CD4-positive, alpha-beta T cell treated with Interleukin-17A for 1 hour (primary cell): ENCODE measurements at places on chromosomes 6 and 20.

- DNase-seq = no peak
These were observed 253.7 kb upstream of the RUNX2 start for GRCh38 chr6:45074439-45074838.

DNA sequence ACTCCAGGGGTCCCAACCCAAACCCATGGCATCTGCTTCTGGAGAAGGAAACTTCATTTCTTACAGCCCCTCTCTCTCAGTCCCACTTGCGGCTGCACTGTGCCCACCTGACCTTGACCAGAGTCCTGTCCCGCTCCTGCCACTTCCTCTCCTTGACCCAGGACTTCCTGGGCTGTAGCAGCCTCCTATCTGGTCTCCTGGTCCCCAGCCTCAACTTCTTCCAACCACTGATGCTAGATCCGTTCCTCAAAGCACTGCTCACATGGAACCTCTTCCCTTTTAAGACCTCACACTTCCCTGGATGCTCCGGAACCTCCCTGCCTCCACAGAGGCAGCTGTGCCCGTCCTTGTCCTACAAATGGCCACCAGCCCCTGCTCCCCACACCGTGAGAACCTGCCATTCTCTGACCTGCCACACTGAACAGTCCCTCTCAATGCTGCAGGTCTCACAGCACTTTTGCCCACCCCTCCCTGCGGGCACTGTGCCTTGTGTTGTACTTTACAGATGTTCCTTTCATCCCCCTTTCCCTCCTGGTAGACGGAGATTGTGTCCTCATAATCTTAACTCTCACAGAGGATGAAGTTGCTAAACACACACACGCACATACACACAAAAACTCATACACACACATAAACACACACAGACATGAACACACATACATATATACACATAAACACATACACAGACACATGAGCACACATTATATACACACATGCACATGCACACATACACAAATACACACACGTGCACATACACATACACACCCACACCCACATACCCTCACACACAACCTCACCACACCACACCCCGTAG lies 59.6 kb upstream of the NXT1 start:
- DNase-seq = no peak

GRCh38 chr20:58702161-58702510 lies 9.5 kb downstream of the NPEPL1 start:
- no peak for DNase-seq

DNA sequence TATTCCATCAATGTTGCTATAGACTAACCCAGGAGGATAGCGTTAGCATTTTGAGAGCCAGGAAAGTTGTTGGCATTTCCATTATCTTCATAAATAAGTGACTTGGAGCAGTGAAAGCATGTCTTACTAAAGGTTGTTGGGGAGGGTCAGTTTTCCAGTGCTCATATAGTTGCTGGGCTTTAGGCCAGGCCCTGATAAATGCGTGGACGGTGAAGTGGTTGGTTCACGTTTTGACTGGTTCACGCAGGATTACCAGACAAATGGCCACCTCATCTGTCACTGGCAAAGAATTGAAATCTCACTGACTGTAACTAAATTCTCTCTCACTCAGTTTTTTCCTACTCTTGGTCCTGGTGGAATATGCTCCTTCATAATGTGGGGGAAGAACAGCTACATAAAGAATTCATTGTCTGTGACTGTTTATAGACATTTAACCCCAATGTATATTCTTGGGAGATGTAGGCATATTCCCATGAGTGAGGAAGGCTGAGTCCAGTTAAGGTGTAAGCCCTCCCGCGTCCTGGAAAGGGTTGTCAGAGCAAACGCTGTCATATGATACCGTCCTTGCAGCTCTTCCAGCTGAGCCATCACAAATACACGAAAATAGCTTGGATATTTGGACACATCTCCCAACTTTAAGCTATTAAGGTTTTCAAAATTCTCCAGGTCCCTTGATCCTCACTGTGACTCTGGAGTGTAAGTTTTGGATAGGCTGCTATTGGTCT lies 27.8 kb downstream of the LRRC1 start:
- DNase-seq = no peak

DNA sequence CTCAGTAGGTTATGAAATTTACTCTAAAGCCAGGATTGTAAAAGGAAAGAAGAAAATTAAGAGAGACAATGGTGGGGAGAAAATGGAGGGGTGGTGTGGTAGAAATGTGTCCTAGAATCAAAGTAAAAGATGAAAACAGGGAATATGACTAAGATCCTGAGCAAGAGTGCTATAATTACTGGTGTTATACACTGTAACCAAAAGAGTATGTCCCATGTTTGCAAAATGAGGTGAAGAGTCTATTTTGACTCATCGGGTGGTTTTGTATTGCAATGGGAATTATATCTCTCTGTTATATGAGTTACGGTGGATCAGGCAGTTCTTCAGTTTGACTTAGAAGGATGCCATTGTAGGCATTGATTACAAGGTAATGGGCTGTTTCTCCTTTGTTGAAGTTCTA lies 8.5 kb downstream of the L3MBTL3 start:
- DNase-seq = no peak

DNA sequence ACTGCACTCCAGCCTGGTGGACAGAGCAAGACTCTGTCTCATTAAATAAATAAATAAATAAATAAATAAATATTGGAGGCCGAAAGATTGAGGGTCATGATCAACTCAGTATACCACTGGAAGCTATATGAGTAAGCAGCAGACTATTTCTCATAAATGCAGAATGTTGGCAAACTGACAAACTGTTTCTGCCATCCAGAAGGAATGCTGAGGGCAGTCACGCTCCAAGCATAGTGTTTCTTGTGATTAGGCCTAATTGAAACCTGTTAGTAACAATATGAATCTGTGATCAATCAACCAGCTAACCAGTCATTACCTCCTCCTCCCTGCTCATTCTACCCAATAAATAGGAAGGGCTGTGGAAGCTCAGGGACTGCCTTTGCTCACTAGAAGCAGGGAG lies 15.2 kb upstream of the KCNK15 start:
- no peak for DNase-seq

DNA sequence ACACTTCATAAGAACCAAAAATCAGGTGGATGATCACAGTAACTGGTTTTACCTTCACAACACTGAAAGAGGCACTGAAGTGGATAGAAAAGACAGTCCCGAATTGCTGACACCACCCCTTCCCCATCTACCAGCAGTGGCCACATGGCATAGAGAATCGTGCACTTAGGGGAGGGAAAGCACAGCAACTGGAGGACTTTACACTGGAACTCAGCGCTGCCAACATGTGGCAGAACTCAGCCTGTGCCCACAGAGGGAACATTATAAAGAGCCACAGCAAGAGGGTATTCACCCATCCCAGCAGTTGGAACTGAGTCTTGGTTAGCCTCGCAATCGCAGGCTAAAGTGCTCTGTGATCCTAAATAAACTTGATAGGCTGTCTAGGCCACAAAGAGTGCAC lies 6.5 kb upstream of the KIAA1586 start:
- no peak for DNase-seq

GRCh38 chr6:121319112-121319553 lies 15.1 kb downstream of the TBC1D32 start:
- DNase-seq = no peak

- DNase-seq = no peak
These were observed 311.9 kb upstream of the EPHA7 start for GRCh38 chr6:93731306-93731705.

DNA sequence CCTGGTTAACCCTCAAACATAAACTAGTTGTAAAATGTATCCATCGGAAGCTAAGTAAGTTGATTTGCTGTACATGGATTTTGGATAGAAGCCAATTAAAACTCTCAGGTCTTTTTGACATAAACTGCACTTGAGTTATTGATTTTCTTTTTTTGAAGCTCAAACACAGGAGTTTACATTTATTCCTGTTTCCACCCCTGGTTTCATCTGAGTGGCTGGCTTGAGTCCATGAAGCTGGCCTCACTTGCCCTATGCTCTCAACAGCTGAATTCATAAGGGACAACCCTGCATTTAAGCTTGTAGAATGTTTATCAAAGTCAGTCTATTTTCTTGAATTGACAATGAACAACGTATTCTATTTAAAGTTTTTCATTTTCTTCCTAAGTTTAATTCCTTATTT lies 58.1 kb upstream of the PLEKHG1 start:
- DNase-seq = no peak

- no peak for DNase-seq
These were observed 776.4 kb upstream of the NRSN1 start for GRCh38 chr6:23349521-23350147.

DNA sequence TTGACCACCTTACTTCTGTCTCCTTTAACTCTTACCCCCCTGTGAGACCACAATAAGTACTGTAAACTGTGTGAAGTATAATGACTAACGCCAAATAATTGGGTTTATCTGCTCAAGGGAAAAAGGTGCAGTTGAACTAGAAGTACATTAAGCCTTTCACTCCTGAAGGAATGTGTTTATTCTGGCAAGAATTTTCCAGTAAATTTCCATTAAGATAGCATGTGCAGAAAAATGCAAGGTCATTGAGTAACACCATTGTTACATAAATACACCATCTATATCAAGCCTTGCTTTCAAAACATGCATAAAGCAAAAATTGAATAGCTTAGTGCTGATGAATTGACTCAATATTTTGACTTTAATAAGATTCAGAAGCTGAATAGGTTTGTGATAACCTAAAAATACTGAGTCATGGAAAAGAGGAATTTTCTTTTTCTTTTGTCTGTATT lies 65.4 kb downstream of the ARHGAP18 start:
- no peak for DNase-seq

GRCh38 chr20:40154514-40154913 lies 534.5 kb downstream of the MAFB start:
- DNase-seq = no peak

DNA sequence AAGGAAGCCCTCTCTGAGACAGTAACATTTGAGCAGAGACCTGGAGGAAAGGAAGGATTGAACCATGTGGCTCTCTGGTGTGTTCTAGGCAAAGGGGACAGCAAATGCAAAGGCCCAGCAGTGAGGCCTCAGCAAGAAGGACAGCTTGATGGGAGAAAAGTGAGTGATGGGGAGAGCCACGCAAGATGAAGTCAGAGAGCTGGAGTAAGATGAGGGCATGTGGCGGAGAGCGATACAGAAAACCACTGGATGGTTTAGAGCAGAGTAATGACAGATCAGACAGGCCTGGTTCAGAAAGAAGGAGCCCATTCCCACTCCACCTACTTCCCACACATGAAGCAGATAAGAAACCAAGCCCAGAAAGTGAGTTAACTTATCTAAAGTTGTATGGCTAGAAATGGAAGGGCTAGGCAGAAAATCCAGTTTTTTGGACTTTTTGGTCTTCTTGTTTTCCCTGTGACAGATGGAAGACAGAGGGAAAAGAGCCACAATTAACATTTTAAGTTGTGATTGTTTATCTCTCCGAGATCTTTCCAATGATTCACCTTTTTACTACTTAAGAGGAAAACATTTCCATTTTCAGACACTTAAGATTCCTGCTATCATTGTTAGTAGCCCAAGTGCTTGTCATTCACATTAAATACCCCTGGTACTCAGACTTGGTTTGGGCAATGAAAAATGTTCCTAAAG lies 723 bp upstream of the SNPH start:
- no peak for DNase-seq

- DNase-seq = no peak
These were observed 9.3 kb upstream of the RIPK1 start for GRCh38 chr6:3058957-3059356.

DNA sequence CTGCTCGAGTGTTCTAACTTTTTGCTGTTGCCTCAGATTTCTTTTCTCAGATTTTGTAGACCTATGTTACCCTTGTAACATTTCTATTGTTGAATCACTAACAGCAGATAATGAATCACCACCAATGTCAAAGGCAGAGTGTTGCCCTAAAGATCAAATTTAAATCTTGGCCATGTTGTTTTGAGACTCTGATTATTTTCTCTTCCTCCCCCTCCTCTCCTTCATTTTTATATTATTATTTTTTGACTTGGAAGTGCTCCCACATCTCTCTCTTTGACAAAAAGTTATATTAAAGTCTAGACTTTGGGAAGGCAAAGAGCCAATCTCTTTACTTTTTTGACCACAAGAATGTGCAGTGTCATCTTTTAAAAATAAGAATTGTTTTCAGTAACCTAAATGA lies 422.7 kb downstream of the NKAIN2 start:
- no peak for DNase-seq

GRCh38 chr6:20034408-20034769 lies 177.9 kb downstream of the MBOAT1 start:
- no peak for DNase-seq

DNA sequence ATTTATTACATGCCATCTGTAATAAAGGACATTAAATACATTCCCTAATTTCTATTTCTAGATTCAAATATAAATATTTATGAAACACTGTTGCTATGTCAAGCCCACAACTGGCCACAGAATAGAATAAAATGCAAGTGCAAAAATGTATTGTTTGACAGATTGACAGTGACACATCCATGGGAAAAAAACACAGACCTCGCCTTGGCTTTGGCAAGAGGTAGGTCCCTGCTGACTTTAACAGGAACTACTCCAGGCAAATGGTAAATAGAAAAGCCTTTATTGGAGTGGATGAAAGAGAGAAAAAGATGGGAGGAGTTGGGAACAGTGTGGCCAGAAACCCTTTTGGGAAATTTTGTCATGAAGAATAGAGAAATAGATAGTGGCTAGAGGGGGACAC lies 622.9 kb downstream of the UTRN start:
- no peak for DNase-seq

DNA sequence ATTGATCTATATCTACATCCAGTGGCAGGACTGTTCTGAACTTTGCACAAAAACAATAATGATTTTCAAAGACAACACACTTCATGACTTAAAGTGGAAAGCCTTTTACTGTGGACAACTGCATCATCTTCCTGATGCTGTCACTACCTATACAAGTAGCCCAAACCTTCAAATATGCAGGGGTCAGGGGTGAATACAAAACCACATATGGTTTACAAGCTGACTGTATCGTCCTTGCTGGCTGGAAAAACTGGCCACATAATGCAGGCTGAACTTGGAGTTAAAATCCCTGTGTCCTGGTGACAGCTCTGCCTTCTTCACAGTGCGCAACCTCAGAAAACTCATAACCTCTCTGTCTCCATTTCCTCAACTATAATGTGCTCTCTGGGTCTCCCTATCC lies 128.9 kb downstream of the GMDS start:
- DNase-seq = no peak

- DNase-seq = no peak
These were observed 32.6 kb downstream of the MYT1 start for GRCh38 chr20:64196847-64197306.

DNA sequence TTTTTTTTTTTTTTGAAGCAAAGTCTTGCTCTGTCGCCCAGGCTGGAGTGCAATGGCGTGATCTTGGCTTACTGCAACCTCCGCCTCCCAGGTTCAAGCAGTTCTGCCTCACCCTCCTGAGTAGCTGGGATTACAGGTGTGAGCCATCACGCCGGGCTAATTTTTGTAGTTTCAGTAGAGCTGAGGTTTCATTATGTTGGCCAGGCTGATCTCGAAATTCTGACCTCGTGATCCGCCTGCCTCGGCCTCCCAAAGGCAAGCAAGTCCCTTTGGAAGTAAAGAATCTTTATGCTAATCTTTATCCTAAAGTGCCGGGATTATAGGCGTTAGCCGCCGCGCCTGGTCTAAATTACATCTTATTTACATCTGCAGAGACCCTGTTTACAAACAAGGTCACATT lies 1.5 kb downstream of the PSMG4 start:
- DNase-seq = no peak
